Neural progenitor cell (in vitro differentiated cells): ENCODE measurements at places on chromosomes 7 and 10. TPM values are rescaled to one million over a fixed set of nuclear protein-coding genes. Genes with fewer than 3 reads are reported as not detected.

Gene ADAM12
- total RNA-seq: 7.4 and 8.0 TPM in 2 replicates

DNA sequence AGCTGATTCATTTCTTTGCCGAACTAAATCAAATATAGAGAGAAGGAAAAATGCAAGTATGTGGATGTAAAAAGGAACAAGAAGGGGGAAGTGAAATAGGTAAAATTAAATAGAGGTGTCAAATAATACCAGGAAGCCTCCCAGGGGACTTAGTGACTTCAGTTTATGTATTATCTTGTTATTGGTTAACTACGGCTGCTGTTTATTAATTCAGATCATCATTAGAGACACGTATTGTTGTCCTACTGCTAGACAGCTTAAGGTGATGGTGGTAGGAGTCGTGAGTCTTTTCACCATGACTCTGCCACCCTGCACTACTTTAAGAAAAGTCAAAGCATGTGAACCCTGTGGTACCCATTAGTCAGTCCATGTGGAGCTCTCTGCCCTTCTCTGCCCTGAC, 289.1 kb downstream of the PRKG1 start:
- no peak for DNase-seq

GRCh38 chr10:31508882-31509281, 189.9 kb downstream of the ZEB1 start:
- DNase-seq: no peak

DNA sequence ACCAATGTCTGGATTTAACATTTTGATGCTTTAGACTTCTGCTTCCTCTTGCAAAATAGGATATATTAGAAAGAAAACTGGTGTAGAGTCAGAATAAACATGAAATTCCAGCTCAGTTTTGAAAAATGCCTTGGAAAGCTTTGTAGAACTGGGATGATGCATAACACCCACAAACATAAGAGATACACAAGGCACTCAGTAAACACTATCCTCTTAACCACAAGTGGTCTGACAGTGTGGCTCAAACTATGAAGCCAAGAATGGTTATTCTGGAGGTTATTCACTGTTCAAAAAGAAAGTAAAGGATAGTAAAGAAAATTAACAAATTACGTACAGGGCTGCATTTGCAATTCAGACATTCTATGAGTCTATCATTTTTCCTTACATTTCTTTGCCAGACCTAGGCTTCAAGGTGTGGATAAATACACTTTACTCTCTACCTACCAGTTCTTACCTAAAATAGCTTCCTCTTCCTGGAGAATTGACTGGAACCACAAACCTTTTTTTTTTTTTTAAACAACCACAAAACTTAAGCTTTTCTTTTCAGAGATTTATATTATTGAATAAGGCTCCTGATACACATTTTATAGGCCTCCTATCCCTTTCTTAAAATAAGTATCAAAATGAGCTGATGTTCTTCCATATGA, 9.0 kb upstream of the RSBN1L start:
- DNase-seq: no peak

DNA sequence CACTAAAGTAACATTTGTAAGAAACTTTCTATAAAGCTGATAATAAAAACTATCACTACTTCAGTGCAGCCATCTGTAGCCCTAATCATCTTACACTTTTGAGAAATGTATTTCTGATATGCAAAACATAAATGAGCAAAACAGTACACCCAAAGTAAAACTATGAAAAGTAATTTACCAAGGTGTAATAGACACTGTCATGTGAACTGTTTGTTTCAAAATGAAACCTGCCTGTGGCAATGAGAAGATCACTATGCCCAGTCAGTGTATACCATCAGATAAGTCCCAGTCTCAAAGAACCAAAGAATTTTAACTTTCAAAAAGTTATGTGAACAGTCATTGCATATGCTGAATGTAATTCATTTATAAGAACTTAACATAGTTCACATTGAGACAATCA, 398.1 kb downstream of the CDC14C start:
- no peak for DNase-seq

DNA sequence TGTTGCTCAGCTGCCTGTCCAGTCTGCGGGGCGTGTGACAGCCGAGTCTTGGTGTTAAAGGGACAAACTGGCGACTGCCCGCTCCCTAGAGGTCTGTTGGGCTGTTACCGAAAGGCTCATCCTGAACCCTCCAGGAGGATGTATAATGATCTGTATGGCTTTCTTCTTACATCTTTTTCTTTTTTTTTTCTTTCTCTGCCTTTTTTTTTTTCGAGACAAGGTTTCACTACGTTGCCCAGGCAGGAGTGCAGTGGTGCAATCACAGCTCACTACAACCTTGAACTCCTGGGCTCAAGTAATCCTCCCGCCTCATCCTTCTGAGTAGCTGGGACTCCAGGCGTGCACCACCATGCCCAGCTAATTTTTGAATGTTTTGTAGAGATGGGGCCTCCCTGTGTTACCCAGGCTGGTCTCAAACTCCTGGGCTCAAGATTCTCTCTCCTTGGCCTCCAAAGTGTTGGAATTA, 857 bp downstream of the INTS15 start:
- peak; percentile 70 for DNase-seq

GRCh38 chr7:30048582-30048981, 20.4 kb downstream of the PLEKHA8 start:
- no peak for DNase-seq

Gene NXPH1
- total RNA-seq: 0.71 TPM in 1 of 2 replicates, not detected in the other

Gene KLLN
- 0.96 and 1.5 TPM in 2 replicates for total RNA-seq

- DNase-seq: no peak
Measured at GRCh38 chr7:152508701-152509100, 72.9 kb upstream of the KMT2C start.

DNA sequence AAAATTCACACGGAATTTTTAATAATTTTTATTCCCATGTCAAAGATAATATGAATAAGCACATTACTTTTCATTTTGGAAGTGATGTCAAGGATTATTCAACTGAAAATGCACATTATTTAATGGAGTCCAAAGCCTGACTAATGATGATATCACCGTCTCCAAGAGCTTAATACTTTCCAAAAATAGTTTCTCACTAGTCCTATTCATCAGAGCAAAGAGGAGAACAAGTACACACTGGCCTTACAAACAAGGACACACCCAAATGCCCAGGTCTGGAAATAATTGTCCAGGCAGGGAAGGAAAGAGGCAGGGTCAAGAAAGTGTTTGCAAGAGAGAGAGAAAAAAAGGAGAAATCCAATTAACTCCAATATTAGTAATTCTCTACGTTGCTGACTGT, 216.8 kb upstream of the CCDC6 start:
- no peak for DNase-seq

DNA sequence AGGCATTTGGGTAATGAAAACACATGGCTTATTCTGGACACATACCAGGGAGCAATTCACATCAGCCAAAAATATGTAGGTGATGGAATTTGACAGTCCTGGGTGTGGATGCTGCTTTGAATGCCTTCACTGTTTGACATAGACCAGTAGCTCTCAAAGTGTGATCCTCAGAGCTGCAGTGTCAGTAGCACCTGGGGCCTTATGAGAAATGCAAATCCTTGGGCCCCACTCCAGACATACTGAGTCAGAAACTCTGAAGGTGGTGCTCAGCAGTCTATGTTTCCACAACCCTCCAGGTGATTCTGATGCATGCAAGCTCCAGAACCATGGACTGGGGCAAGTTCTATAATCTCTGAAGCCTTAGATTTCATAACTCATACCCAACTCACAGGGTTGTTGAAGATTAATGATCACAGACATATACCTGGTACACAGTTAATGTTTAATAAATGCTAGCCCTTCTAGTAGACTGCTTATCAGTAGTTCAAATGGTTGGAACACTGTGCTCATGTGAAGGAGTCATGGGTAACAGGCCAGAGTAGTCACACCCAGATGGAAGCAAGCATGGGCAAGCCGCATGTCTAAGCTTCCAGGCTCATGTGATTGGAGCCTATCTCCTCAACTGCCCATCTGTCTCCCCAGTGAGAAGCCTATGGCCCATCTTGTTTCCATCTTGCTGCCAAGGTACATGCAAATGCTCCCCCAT, 715.7 kb downstream of the GRID1 start:
- no peak for DNase-seq

GRCh38 chr10:128723631-128724205, 597.5 kb upstream of the MKI67 start:
- DNase-seq: no peak

DNA sequence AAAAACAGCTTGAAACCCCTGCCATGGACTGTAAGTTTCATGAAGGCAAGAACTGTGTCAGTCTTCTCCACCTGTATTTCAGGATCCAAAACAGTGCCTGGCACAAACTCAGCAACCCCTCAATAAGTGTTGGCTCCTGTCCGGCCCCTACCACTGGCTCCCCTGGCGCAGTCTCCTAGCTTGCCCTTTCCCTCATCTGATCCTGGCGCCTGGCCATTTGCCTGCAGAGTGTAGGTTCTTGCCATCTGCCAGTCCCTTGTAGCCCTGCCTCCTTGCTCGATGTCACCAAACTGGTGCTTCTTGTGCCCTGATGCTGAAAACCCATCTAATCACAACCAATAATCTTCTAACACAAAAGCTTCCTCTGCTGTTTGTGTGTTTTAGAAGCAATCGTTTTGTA, 60.4 kb downstream of the LGI1 start:
- DNase-seq: no peak

- no peak for DNase-seq
Measured at GRCh38 chr10:118742782-118743181, 12.0 kb downstream of the CACUL1 start.

DNA sequence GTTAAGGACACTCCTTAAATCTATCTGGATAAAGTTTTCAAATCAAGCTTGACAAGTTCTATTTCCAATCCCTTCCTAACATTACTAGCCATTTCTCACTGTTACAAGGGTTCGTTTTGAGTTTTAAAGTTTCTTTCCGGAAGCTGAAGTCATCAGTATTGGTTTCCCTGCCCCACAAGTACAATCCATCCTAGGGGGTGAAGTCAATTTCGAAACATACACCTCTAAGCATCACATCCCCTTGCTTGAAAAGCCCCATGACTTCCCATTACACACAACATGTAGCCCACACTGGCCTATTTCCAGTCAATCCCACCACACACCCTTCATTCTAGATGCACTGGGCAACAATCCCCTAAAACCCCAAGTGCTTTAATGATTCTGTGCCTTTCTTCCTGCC, 13.0 kb downstream of the DPY19L1 start:
- no peak for DNase-seq

Gene CADPS2
- total RNA-seq: 13.2 and 19.1 TPM in 2 replicates
